ENCODE measurements at places on chromosomes 4 and X.

- peak; percentile 80 for DNase-seq
These were observed 205.9 kb upstream of the GALNT7 start for GRCh38 chr4:172962564-172963353.

DNA sequence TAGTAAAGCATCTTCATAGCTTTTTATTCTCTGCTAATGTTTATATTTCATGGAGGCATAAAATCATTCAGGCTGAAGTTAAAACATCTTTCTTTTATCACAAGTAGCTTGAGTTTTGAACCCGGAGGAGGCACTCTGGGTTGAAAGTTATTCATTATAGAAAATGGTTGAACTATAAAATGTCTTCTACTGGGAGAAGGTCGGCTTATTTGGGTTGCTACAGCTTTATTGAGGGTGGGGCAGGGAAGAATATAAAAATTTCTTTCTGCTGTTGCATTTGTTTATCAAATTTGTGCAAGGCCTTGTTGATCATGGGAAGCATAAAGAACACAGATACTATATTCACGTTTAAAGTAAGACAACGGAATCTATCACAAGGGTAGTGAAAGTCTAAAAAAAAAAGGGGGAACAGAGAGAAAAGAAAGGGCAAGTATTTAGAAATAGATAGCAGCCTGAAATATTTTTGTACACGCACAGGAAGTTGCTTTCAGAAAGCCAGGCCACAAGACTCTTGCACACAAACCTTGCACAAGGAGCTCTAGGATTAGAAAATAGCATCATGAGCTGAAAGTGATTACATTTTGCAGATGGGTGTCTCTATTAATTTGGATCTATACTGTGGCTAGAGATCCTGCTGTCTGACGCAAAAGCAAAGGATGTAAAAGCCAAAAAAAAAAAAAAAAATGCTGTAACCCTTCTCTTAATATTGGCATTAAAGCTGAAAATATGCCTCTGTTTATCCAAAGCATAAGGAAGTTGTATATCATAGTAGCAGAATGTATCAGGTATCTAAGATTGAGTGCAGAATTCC, 37.2 kb upstream of the FAM9C start:
- no peak for DNase-seq

GRCh38 chr4:85732124-85732523, 257.2 kb downstream of the ARHGAP24 start:
- DNase-seq, result no peak

DNA sequence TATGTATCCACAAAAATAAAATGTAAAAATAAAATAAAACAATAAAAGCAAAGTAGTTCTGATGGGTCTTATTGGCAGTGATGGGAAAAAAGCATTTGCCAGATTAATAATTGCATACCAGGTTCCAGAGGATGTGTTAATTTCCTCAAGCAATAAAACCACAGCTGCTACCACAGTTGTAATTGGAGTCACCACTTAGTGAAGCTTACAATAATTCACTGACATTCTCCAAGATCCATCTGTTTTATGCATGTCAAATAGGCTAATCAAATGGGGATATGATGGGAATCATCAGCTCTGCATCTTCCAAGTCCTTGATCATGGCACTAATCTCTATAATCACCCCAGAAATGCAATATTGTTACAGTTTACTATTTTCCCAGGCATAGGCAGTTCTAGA, 123.5 kb upstream of the EMCN start:
- DNase-seq, result no peak

GRCh38 chrX:20974326-20974725, 399.9 kb upstream of the CNKSR2 start:
- DNase-seq, result no peak

GRCh38 chr4:112085156-112086035, 59.9 kb upstream of the FAM241A start:
- DNase-seq, result no peak

- DNase-seq, result no peak
These were observed 59.5 kb downstream of the PPA2 start for GRCh38 chr4:105414316-105414715.

All from AG09309 (cell line).